ENCODE measurements at places on chromosomes 12 and 14.
A peak's percentile ranks its signal among the peaks of the same experiment; 100 is the strongest.

DNA sequence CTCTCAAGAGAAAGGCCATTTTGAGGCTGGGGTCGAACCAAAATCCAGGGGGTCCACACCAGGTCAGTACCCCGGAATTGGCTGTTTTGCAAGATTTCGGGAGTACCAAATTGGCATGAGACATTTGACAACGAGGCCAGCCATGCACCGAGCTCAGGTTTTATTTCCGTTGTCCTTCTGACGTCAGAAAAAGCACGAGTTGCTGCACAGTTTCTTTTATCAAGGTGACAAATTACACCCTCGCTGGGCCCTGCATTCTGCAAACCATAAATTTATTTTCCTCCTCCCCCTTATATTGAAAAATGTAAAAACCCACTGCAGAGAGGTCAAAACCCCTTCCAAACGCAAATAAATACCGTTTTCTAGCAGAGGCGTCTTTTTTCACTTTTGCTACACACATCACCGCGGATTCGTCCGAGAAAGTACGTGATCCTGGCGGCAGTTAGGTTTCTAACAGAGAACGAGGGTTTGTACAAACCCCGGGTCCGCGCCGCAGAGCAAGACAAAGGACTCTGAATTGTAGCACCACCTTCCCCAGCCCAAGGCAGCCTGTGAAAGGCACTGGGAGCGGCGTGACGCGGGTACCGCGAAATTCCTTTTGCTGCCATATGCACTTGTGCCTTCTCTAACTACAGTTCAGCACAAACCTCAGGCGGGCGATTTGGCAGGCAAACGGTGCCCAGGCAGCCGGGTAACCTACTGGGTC, 1.8 kb downstream of the SLC38A1 start:
- DNase-seq = no peak

DNA sequence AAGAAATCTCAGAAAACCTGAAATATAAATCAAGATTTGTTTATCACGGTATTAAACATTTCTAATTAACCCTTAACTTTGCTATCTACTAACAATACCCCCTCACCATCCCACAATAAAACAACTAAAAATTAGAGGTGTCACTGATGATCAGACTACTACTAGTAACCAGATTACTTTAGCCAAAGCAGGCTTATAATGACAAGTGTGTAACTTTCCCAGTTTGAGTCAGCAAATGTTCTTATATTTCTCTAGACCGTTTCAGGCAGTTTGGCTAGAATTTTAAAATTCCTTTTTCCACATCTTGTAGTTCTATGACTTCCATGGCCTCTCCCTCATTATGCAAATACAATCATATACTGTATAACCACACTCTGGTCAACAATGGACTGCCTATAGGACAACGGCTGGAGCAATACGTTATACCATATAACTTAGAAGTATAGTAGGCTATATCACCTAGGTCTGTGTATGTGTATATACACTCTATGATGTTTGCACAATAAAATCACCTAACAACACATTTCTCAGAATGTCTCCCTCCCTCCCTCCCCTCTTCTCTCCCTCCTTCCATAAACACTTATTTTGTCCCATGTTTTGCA, 102.1 kb downstream of the DENND5B start:
- DNase-seq = no peak

DNA sequence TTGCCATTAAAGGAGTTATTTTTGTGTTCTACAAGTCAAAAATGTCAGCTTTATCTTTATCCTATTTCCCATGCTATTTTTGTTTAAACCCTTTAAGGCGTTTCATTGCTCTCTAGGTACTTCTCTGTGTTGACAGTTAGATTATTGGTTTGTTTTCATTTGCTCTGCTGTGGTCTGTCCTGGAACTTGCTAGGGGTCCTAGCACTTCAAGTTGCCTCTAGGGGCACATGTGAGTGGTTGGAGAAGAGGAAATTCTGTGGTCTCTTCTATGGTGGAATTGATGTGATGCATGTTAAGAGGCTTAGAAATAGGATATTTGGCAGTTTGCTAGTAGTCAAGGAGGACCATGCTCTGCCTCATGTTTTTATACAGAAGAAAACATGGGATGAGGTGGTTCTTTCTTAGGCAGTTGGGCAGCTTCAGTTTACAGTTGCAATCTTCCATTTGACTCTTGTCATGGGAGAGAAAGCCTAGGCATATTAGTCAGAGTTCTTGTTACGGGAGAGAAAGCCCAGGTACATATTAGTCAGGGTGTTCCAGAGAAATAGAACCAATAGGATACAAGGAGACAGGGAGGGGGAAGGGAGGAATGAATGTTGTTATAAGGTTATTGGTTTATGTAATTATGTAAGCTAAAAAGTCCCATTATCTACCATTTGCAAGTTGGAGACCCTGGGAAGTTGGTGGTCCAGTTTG, 14.4 kb downstream of the TTLL5 start:
- DNase-seq = no peak

GRCh38 chr14:94717808-94718207, 52.1 kb downstream of the GSC start:
- no peak for DNase-seq

GRCh38 chr12:24359418-24359817, 409.9 kb upstream of the SOX5 start:
- DNase-seq = no peak

GRCh38 chr14:25178255-25178654, 128.3 kb upstream of the STXBP6 start:
- no peak for DNase-seq

GRCh38 chr14:92832137-92832700, 38.1 kb downstream of the GOLGA5 start:
- DNase-seq = no peak

DNA sequence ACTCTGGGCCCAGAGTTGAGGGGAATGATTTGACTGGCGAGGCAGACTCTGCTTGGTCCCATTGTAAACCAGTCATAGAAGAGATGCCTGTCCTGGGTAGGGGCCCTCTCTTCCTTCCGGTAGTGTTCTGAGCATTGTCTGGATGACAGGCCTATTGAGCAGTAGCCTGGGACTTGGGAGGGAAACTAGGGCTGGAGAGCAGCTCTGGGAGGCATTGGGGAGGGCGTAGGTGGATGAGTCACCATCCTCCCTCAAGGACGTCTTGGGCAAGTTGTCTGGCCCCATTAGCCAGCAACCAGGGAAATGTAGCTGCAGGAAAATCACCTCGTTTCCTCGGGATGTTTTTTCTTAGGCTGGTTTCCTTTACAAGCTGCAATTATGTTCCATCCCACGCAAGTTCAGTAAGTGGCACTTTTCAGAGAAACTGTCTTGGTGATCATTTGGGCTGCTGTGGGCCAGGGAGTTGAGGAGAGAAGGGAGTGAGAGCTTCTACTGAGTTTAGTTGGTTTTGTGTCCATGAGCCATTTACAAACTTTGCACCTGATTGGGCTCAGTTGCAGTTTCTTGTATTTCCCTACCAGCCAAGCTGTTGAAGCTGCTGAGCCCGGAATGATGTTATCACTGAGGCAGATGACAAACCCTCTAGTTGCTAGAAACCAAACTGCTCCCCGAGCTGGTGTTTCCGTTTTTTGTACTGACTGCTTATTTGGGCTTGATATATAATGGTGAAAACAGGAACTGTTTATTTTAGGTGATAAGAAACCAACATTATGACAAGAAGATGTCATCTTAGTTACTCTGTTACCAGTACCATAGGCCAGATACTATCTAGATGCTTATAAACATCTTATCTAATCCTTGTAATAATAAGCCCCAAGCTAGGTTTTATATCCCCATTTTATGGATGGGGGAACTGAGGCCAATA, 147.6 kb downstream of the CHST11 start:
- DNase-seq = peak; percentile 56

GRCh38 chr12:129997239-129997638, 93.4 kb upstream of the TMEM132D start:
- no peak for DNase-seq

- DNase-seq = no peak
Measured at GRCh38 chr14:89366864-89367778, 49.9 kb downstream of the FOXN3 start.

DNA sequence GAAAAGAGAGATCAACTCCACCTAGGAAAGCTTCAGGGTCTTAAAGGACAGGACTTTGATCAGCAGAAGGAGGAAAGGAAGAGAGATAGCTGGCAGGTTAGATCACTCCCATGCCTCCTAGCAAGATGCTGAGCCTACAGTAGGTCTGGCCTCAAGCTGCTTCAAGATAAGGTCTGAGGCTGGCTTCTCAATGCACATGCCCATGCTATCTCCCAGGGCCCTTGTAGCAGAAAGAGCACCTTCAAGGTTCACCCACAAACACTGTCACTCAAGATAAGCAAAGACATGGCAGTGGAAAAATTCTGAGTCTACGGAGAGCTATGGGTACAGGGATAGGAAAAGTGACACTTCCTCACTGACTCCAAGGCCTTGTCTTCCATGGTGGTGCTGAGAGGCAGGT, 14.3 kb downstream of the REM2 start:
- DNase-seq = no peak

- no peak for DNase-seq
Measured at GRCh38 chr12:124560146-124560890, 7.1 kb downstream of the NCOR2 start.

GRCh38 chr14:65961004-65961403, 525.2 kb upstream of the CCDC196 start:
- DNase-seq = no peak

- no peak for DNase-seq
Measured at GRCh38 chr12:6888360-6888759, 15.3 kb upstream of the SPSB2 start.

- no peak for DNase-seq
Measured at GRCh38 chr12:71661977-71662530, 1.6 kb downstream of the ZFC3H1 start.

DNA sequence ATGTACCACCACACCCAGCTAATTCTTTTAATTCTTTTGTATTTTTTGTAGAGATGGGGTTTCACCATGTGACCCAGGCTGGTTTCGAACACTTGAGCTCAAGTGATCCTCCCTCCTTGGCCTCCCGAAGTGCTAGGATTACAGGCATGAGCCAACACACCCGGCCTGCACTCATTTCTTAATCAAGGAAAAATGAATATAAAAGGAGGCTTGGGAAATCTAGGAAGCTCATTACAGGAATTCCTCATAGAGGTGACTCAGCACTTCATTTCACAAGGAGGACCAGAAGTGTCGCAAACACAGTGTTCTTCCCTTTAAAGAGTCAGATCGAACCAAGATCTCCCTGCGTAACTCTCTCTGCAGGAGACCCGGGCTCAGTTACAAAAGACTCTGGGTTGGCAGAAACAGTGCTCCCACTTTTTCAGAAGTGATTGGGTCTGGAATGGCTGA, 30.3 kb downstream of the NFKBIA start:
- DNase-seq = no peak

- DNase-seq = peak; percentile 61
Measured at GRCh38 chr12:1533602-1534304, 60.6 kb downstream of the FBXL14 start.

- no peak for DNase-seq
Measured at GRCh38 chr14:88312257-88312656, 10.8 kb downstream of the KCNK10 start.

GRCh38 chr14:77275041-77275580, 4.1 kb upstream of the NGB start:
- no peak for DNase-seq

DNA sequence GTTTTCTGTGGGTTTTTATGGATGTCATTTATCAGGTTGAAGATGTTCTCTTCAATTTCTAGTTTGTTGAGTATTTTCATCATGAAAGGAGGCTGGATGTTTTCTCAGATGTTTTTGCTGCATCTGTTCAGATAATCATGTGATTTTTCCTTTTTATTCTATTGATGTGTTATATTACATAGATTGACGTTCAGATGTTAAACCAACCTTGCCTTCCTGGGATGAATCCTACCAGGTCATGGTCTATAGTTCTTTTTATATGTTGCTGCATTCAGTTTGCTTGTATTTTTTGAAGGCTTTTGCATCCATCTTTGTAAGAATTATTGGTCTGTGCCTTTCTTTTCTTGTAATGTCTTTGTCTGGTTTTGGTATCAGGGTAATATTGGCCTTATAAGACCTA, 43.9 kb upstream of the LYZ start:
- no peak for DNase-seq

DNA sequence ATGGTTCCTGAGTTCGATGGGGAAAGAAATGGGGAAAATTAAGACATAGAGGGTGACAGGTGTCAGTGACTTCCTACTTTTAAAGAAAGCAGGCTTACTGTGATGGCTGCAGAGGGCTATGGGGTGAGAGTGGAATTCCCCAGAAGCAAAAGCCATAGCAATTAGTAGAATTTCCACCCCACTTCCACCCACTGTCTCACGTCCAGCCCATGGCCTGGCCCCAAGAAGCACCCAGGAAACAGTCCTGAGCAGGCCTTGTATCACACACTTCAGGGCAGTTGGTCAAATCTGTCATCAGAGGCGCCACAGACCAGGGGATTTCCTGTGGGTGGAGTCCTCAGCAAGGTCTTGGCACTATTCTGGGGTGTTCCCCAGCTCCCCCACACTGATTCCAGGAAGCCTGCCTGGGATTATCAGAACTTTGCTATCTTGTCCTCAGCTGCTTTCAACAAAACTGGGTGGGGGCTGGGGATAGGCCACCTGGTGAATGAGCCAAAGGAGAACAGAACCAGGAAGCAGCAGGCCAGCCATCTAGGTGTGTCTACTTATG, 120.1 kb upstream of the CCND2 start:
- DNase-seq = no peak

GRCh38 chr12:5807090-5807414, 138.0 kb downstream of the ANO2 start:
- DNase-seq = no peak

- no peak for DNase-seq
Measured at GRCh38 chr14:57987051-57987450, 121.2 kb upstream of the SLC35F4 start.

GRCh38 chr12:117452112-117452511, 90.7 kb upstream of the NOS1 start:
- no peak for DNase-seq

DNA sequence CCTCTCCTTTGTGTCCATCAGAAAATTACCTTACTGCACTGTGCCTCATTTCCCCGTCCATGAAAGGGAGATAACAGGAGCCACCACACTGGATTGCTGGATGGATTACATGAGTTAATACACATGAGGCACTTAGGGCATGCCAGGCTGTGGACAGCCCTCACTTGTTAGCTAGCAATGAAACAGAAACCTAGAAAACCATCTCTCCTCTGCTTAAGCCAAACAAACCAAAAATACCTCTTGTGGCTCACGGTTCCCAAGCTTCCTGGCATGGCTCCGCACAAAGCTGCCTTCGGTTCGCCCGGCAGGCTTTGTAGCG, 660 bp upstream of the HCFC2 start:
- DNase-seq = peak; percentile 16

DNA sequence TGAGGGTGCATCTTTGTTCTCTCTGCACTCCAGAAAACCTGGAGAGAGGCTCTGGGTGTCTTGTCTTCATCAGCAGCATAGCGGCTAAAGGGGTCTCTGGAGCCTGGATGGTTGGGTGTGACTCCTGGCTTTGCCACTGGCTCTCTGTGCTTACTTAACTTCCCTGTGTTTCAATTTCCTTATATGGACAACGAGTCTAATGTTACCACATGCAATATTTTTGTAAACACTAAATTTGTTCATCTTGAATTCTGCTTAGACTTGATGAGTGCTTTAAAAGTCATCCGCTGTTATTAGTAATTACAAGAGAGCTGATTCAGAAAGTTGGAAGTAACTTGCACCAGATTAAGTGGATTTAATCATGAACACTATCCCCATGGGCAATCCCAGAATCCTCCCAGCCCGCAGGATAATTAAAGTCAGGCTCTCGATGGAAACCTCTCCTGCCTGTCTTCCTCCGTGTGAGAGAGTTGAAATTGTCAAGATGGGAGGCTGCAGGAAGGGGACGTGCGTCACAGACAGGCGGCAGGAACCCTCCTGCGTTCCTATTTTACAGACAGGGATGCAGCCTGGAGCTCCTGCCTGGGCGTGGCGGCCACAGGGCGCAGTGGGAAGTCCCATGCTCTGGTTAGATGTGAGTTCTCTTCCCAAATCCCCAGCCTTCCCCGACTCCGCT, 201.2 kb downstream of the TTC8 start:
- no peak for DNase-seq
